Type B pancreatic cell (in vitro differentiated cells): ENCODE measurements at places on chromosomes 7 and 10.

GRCh38 chr7:47327698-47328391, 254.1 kb downstream of the TNS3 start:
- peak overlapping the region; percentile 65 for H3K4me3 ChIP-seq
- DNase-seq, result peak; percentile 78
- peak overlapping the region; percentile 59 for H3K27ac ChIP-seq
- peaks cover 46% of the 10 kb centered on the region for H3K4me1 ChIP-seq
- peaks cover 12% of the 10 kb centered on the region for H3K36me3 ChIP-seq

- H3K4me3 ChIP-seq, result no peak overlapping the region
- no peak overlapping the region for H3K27ac ChIP-seq
- H3K36me3 ChIP-seq, result peaks cover 4% of the 10 kb centered on the region
- peaks cover 26% of the 10 kb centered on the region for H3K4me1 ChIP-seq
Observed at GRCh38 chr10:47311193-47311931, 10.9 kb upstream of the GDF2 start.

- peaks cover 5% of the 10 kb centered on the region for H3K36me3 ChIP-seq
- peaks cover 41% of the 10 kb centered on the region for H3K4me1 ChIP-seq
- DNase-seq, result no peak
- no peaks in the 10 kb centered on the region for H3K27me3 ChIP-seq
- no peak overlapping the region for H3K4me3 ChIP-seq
Observed at GRCh38 chr10:121183707-121184106, 332.5 kb downstream of the WDR11 start.

- no peak overlapping the region for H3K4me3 ChIP-seq
- H3K27ac ChIP-seq, result no peak overlapping the region
- no peaks in the 10 kb centered on the region for H3K4me1 ChIP-seq
- no peak for DNase-seq
- H3K36me3 ChIP-seq, result no peaks in the 10 kb centered on the region
- no peaks in the 10 kb centered on the region for H3K27me3 ChIP-seq
Observed at GRCh38 chr10:118764195-118764594, 9.4 kb upstream of the CACUL1 start.

GRCh38 chr10:73054286-73054685, 42.4 kb downstream of the P4HA1 start:
- DNase-seq, result no peak
- H3K27me3 ChIP-seq, result no peaks in the 10 kb centered on the region
- no peak overlapping the region for H3K27ac ChIP-seq
- peaks cover 22% of the 10 kb centered on the region for H3K36me3 ChIP-seq

- H3K36me3 ChIP-seq, result peaks cover 3% of the 10 kb centered on the region
- no peak for DNase-seq
- H3K4me1 ChIP-seq, result peaks cover 18% of the 10 kb centered on the region
- H3K4me3 ChIP-seq, result no peak overlapping the region
- no peaks in the 10 kb centered on the region for H3K27me3 ChIP-seq
Observed at GRCh38 chr10:19958787-19959186, 142.6 kb downstream of the PLXDC2 start.

- H3K4me1 ChIP-seq, result no peaks in the 10 kb centered on the region
- no peaks in the 10 kb centered on the region for H3K36me3 ChIP-seq
- H3K27me3 ChIP-seq, result peaks cover 30% of the 10 kb centered on the region
- H3K27ac ChIP-seq, result no peak overlapping the region
- no peak overlapping the region for H3K4me3 ChIP-seq
Observed at GRCh38 chr10:47277352-47278151, 22.4 kb upstream of the GDF10 start.

DNA sequence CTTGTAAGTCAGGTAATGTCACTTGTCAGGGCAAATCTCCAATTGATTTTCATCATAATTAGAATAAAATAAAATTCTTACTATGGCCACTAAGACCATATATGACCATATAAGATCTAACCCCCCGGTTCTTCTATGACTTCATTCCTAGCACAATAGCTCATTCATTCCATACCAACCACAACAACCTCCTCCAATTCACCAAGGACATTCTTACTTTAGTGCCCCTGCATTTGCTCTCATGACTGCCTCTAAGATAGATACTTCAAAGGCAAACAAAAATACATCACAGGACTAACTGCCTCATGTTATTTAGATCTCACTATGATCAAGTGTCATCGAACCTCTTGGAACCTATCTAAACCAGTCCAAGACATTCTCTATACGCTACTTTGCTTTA, 90.8 kb downstream of the SNX13 start:
- no peaks in the 10 kb centered on the region for H3K27me3 ChIP-seq
- no peaks in the 10 kb centered on the region for H3K4me1 ChIP-seq
- no peak overlapping the region for H3K4me3 ChIP-seq
- H3K36me3 ChIP-seq, result peaks cover 51% of the 10 kb centered on the region
- no peak for DNase-seq
- no peak overlapping the region for H3K27ac ChIP-seq

DNA sequence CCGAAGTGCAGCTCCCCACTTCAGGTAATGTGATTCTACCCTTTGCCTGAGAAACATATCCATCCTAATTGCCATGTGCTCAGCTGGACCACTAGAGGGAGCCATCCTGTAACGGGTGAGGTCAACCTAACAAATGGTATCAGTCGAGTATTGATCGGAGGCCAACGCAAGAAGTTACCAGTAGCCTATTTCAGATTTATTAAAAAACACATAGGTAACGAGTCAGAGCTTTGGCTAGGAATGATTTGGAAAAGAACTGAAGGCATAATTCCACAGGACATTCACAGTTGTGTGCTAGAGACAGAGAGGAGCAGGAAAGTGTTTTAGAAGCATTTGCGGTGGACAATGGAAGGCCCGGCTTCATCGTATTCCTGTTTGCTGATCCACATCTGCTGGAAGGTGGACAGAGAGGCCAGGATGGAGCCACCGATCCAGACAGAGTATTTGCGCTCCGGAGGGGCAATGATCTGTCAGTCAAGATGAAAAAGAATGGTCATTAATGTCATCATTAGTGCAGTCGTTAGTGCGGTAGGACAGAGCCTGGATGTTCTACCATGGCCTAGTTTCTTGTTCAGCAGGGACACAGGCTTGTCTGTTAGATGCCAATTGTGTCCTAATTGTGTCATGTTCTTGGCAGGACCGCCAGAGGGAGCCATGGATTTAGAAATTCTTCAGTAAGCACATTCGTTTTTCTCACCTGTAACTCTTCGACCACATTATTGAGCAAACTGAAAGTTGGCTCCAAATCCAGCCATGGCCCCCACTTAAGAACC, 17.5 kb downstream of the ACTA2 start:
- peaks cover 3% of the 10 kb centered on the region for H3K27me3 ChIP-seq
- peak overlapping the region; percentile 48 for H3K4me3 ChIP-seq
- no peak for DNase-seq
- H3K27ac ChIP-seq, result no peak overlapping the region

GRCh38 chr7:120700796-120701195, 157.1 kb downstream of the TSPAN12 start:
- H3K4me1 ChIP-seq, result no peaks in the 10 kb centered on the region
- no peak for DNase-seq
- H3K36me3 ChIP-seq, result no peaks in the 10 kb centered on the region
- no peak overlapping the region for H3K27ac ChIP-seq
- H3K4me3 ChIP-seq, result no peak overlapping the region

GRCh38 chr10:70457759-70458305, 16.4 kb upstream of the NODAL start:
- H3K4me1 ChIP-seq, result peaks cover 10% of the 10 kb centered on the region
- H3K27ac ChIP-seq, result no peak overlapping the region
- no peak for DNase-seq
- no peaks in the 10 kb centered on the region for H3K36me3 ChIP-seq
- peak overlapping the region; percentile 31 for H3K4me3 ChIP-seq

DNA sequence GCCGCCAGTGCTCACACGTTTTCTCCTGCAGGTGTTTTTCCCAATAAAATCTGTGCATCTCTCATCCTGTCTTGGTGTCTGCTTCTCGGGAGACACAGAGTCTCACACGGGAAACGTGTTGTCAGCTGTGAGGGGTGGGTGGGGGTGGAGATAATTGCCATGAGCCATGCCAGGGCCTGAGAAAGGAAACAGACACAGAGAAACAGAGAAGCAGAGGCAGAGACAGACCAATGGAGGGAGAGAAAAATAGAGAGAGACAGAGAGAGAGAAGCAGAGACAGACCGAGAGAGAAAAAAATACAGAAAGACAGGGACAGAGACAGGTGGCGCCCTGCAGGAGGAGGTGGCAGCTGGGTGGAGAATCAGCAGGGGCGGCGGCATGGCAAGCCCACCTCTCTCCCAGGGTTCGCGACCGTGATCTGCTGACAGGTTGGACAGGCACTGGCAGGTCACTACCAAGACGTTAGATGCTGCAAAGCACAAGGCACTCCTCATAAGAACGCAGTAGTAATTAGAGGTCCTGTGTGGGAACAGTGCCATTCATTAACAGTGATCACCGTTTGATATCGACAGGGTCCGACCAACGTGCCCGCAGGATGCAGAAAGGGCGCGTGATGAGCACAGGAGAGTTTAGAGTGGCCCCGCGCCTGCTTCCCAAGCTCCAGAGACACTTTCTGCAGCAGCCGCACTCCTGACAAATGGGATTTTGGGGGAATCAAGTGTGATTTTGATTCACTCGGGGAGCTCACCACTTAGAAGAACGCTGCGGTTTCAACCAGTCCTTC, 70.5 kb upstream of the INSIG1 start:
- H3K27me3 ChIP-seq, result peaks cover 21% of the 10 kb centered on the region
- DNase-seq, result no peak
- peaks cover 73% of the 10 kb centered on the region for H3K4me1 ChIP-seq
- H3K36me3 ChIP-seq, result no peaks in the 10 kb centered on the region
- peak overlapping the region; percentile 18 for H3K4me3 ChIP-seq
- H3K27ac ChIP-seq, result peak overlapping the region; percentile 67

GRCh38 chr10:4246881-4247358, 461.9 kb upstream of the KLF6 start:
- H3K27ac ChIP-seq, result no peak overlapping the region
- H3K27me3 ChIP-seq, result no peaks in the 10 kb centered on the region
- H3K4me1 ChIP-seq, result peaks cover 25% of the 10 kb centered on the region
- H3K4me3 ChIP-seq, result no peak overlapping the region
